ENCODE measurements at places on chromosomes 7 and 10.

- no peak for DNase-seq
Measured at GRCh38 chr7:97107192-97107800, 10.2 kb upstream of the SDHAF3 start.

GRCh38 chr7:13017333-13017857, 330.0 kb downstream of the ARL4A start:
- DNase-seq = no peak

- DNase-seq = no peak
Measured at GRCh38 chr7:150444674-150445365, 5.6 kb upstream of the GIMAP8 start.

DNA sequence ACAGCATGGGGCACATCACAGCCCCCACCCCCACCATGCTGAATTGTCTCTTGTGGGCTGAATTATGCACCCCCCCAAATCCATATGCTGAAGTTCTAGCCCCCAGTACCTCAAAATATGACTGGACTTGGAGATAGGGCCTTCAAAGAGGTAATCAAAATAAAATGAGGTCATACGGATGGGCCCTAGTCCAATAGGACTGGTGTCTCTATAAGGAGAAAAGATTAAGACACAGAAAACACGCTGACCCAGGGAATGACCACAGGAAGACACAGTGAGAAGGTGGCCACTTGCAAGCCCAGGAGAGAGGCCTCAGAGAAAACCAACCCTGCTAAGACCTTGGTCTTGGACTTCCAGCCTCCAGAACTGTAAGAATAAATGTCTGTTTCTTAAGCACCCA, 106.4 kb upstream of the ARID5B start:
- DNase-seq = no peak

DNA sequence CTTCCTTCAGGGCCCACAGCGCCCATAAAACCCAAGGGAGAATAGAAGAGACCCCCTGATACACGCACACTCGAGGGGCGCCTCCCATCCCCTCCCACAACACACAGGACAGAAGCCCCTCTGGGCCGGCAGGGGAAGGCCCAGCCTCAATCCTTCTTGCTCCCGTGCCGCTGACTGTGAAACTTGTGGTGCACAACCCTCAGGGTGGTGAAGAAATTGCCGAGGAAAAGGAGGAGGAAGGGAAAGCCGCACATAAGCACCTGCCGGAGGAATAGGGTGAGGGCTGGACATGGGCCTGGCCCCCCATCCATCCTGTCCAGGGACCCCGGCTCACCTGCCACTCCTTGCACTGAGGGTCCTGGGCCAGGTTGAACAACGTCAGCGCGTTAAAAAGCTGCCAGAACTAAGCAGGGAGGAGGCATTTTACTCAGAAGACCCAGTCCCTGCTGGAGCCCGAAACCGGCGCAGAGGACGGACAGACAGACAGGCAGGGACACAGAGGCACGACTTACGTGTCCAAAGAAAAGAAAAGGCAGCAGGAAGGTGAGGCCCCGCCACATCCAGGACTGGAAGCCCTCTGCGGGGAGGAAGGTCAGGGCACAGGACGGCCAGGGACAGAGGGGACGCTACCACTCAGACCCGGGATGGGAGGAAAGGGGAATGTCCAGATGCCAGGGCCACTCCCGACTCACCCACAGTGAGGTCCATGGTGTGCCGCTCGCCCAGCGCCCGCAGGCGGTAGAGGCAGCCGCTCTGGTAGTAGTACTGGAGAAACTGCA, 7.2 kb downstream of the TMEM120A start:
- no peak for DNase-seq

- DNase-seq = no peak
Measured at GRCh38 chr10:76358743-76359395, 927.4 kb downstream of the LRMDA start.

GRCh38 chr10:45580371-45581215, 92.0 kb downstream of the ZFAND4 start:
- no peak for DNase-seq

DNA sequence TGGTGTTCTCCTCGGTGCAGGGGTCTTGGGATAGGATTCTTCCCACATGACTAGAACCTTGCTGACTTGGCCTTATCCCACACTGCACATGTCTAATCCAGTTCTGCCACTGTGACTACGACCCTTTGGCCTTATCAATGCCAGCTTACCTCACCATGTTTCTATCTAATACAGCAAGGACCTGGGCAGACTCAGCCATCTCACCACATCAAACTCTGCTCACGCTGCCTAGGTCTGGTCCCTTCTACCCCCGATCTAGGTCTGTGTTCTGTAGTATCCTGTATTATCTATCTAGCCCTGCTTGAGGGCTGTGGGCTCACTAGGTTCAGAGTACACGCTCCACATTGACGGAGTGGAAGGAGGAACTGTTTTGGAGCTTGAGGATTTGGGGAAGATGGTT, 282.4 kb downstream of the HPSE2 start:
- no peak for DNase-seq

- no peak for DNase-seq
Measured at GRCh38 chr10:58350619-58351323, 16.0 kb downstream of the UBE2D1 start.

DNA sequence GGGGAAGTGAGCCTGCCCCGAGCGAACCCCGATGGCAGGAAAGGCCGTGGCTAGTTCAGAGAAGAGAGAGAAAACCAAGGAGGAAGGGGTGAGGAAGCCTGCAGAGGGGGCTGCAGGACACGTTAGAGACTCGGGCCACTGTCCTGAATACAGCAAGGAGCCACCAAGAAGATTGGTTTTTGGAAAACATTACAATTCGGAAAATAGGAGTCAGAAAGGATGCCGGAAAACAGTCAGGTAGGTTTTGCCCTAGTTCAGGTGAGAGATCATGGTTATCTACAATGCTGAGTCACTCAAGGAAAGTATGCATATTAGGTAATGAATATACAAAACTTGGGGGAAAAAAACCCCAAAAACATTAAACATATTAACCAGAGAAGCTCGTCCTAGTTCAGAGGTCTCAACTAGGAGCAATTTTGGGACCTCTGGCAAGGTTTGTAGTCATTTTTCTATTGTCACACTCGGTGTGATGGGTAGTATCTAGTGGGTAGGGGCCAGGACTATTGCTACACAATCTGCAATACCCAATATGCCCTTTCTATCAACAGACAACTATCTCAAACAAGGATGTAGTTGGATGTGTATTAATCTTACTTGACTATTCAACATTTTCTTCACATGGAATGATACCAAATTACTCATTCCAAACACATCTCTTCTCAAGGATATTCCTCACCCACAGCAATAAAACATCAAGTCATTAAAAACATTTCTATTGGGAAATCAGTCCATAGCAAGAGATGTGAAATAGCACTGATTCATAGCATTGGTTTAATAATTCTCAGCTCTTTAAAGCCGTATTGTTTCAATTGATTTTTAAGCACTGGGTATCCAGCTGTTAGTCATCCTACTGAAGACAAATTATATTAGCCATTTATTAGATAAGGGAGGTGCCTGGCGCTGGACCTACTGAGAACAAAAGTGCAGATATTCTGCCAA, 74.4 kb upstream of the RSU1 start:
- DNase-seq = peak; percentile 21

- no peak for DNase-seq
Measured at GRCh38 chr7:106332201-106332600, 47.4 kb upstream of the NAMPT start.

DNA sequence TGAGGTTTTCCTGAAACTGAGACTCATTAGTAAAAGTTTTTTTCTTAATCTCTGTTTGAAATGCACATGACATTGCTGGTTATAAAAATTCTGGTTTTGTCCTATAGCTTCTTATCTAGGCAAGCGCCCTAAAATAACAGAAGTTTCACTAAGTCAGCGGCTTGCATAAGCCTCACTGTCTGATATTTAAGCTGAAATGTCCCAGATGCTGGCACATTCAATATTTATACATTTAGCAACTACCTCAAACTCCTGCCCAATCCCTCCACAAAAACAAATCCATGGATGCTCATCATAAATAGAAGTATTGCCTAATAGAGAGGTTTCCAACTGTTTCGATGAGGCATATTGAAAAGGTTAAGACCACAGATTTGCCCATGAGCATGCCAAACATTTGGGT, 83.1 kb upstream of the EGR2 start:
- no peak for DNase-seq

DNA sequence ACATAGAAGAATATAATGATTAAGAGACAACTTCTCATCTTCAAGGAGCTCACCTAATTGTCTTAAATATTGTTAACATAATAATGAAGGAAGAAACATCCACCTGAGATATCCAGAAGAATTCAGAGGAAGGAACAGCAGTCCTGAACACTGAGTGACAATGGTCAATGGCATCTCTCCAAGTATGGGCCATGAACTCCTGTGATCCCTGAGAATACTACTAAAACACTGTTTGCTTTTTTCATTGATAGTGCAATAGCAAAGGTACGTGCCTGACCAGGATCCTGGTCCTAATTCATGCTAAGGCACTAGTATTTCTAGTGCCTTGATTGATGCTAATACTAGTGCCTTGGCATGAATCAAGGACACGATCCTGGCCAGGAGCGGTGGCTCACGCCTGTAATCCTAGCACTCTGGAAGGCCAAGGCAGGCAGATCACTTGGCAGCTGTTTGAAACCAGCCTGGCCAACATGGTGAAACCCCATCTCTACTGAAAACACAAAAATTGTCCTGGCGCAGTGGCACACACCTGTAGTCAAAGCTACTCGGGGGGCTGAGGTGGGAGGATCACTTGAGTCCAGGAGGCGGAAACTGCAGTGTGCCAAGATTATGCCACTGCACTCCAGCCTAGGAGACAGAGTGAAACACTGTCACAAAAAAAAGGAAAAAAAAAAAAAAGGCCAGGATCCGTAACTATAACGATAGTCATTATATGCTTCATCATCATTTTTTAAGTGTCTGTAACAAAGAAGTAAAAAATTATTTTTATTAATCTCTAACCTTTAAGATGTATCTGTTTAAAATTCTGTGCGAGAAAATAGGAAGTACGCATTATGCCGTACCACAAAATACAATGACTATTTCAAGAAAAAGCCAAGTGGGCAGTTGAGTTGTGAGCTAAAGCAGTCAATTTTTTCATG, 49.1 kb downstream of the SRPK2 start:
- DNase-seq = no peak
